ENCODE measurements at places on chromosomes 16 and 17. TPM values are rescaled to one million over a fixed set of nuclear protein-coding genes. Genes with fewer than 3 reads are reported as not detected.
A peak's percentile ranks its signal among the peaks of the same experiment; 100 is the strongest.

DNA sequence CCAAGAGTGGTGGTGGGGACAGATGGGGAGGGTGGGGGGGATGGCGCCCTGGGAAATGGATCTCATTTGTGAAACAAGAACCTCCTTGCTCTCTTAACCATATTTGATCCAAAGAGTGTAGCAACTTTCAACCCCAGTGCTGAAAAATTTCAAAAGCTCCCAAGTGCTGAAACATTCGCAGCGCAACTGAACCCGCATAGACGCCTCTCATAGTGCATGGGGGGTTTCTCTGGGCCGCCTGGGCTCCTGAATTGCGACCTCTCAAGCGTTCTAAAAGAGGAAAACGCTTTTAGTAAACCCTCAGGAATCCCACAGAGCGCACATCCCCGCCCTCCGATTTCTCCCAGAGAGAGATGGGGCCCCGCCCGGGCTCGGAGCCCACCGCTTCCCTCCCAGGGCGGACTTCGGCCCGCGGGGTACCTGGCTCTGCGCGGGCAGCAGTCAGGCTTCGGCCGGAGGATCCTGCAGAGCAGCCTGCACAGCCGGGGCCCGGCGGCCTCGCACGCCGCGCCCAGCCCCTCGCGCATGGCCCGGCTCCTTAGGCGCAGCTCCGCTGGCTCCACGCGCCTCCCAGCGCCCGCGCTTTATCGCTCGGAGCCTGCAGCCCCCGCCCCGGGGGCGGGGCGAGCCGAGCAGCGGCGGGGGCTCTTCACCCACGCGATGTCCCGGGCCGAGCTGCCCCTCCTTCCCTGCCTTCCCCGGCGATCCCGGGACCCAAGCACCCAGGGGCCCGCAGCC lies 7.0 kb downstream of the NOS2 start:
- peak; percentile 90 for DNase-seq
- peaks cover 7% of the 10 kb centered on the region for H3K27me3 ChIP-seq
- no peak overlapping the region for H3K27ac ChIP-seq
- H3K4me3 ChIP-seq = peak overlapping the region; percentile 37
- no peaks in the 10 kb centered on the region for H3K4me1 ChIP-seq

SLC47A1 gene
- 3.5 TPM for polyA plus RNA-seq

DNA sequence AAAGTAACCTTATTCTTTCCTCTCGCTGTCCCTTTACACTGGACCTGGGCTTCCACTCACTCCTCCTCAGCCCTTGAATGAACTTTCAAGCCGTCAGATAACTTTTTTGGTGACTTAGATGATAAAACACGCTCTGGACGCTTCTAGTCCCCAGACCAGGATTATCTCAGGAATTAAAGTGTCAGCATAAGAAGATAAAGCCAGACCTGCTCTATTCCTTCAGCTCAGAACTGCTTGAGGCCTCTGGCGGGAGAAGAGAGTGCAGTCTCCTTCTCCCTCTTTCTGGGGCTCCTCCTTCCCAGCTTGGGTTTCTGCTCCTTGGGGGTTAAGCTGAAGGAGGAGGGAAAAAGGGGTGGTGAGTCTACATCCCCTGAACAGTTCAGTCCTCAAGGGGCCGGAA lies 6.6 kb downstream of the LPO start:
- no peak overlapping the region for H3K27ac ChIP-seq
- peaks cover 8% of the 10 kb centered on the region for H3K4me1 ChIP-seq
- no peaks in the 10 kb centered on the region for H3K36me3 ChIP-seq
- DNase-seq = no peak
- no peak overlapping the region for H3K4me3 ChIP-seq

GRCh38 chr16:24977678-24978075 lies 37.5 kb downstream of the ARHGAP17 start:
- no peak for DNase-seq
- no peak overlapping the region for H3K4me3 ChIP-seq
- peaks cover 37% of the 10 kb centered on the region for H3K4me1 ChIP-seq
- H3K36me3 ChIP-seq = peaks cover 46% of the 10 kb centered on the region
- H3K27ac ChIP-seq = peak overlapping the region; percentile 78
- no peaks in the 10 kb centered on the region for H3K27me3 ChIP-seq

- H3K4me3 ChIP-seq = no peak overlapping the region
- H3K4me1 ChIP-seq = peaks cover 3% of the 10 kb centered on the region
These were observed 22.5 kb upstream of the MEAK7 start for GRCh38 chr16:84526794-84527531.

FBXW10 gene
- 0.03 TPM for polyA plus RNA-seq

HOXB1 gene
- polyA plus RNA-seq = not detected

- H3K4me1 ChIP-seq = no peaks in the 10 kb centered on the region
- no peaks in the 10 kb centered on the region for H3K27me3 ChIP-seq
- no peak for DNase-seq
- H3K27ac ChIP-seq = no peak overlapping the region
- peaks cover 3% of the 10 kb centered on the region for H3K36me3 ChIP-seq
These were observed 26.9 kb downstream of the IFT140 start for GRCh38 chr16:1584926-1585484.

CAMKK1 gene
- polyA plus RNA-seq = 6.8 TPM

- H3K36me3 ChIP-seq = peaks cover 6% of the 10 kb centered on the region
- no peak overlapping the region for H3K27ac ChIP-seq
- H3K4me3 ChIP-seq = no peak overlapping the region
- no peaks in the 10 kb centered on the region for H3K27me3 ChIP-seq
These were observed 18.5 kb downstream of the CRLF3 start for GRCh38 chr17:30805944-30806456.

DNA sequence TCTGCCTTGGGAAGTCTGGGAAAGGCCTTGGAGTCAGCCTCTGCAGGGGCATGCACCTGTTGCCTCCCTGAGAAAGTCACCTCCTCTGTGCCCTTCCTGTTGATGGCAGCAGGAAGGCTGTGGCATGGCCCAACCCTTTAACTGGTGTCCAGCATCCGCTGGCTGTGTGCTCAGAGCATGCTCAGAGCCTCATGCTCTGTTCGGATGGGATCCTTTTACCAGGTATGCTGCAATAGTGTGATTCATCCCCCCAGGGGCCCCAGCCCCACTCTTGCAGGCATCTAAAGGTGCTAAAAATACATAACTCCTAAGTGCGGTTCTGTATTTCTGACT lies 24.9 kb downstream of the KLHL36 start:
- no peak for DNase-seq
- H3K4me1 ChIP-seq = no peaks in the 10 kb centered on the region
- H3K4me3 ChIP-seq = no peak overlapping the region
- no peaks in the 10 kb centered on the region for H3K27me3 ChIP-seq
- no peaks in the 10 kb centered on the region for H3K36me3 ChIP-seq

DNA sequence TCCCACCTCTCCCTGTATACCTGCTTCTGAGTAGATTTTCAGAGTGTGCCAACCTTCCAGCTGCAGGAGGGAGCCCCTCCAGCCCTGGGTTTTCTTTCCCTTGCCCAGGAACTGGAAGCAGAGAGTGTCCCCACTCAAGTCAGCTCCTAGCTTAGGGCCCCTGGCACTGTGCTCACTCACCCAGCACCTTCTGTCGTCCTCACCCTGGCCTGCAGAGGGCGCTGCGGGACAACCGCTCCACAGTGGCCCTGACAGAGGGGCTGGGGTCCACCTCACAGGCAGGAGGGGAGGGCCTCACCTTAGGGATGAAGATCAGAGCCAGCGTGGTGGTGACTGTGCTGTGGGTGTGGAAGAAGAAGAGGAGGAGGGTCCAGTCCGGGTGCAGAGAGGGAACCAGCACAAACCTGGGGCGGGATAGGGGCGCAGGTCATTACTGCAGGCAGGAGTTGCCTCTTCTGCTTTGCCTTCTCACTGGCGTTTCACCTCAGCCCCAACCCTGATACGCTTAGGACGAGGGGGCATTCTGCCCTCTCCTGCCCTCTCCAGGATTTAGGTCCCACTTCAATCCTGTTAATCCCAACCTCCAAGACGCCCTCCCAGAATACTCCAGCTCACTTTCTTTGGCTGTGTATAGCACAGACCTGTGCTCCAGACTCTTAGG lies 10.0 kb downstream of the GPR179 start:
- H3K4me3 ChIP-seq = no peak overlapping the region
- peak; percentile 78 for DNase-seq
- no peaks in the 10 kb centered on the region for H3K27me3 ChIP-seq
- no peaks in the 10 kb centered on the region for H3K36me3 ChIP-seq

- no peaks in the 10 kb centered on the region for H3K27me3 ChIP-seq
- peak; percentile 84 for DNase-seq
- H3K4me1 ChIP-seq = peaks cover 34% of the 10 kb centered on the region
- H3K27ac ChIP-seq = peak overlapping the region; percentile 95
- peaks cover 8% of the 10 kb centered on the region for H3K36me3 ChIP-seq
These were observed 9.7 kb downstream of the KDM6B start for GRCh38 chr17:7843536-7844291.

NPIPA3 gene
- 0.26 TPM for polyA plus RNA-seq

DNA sequence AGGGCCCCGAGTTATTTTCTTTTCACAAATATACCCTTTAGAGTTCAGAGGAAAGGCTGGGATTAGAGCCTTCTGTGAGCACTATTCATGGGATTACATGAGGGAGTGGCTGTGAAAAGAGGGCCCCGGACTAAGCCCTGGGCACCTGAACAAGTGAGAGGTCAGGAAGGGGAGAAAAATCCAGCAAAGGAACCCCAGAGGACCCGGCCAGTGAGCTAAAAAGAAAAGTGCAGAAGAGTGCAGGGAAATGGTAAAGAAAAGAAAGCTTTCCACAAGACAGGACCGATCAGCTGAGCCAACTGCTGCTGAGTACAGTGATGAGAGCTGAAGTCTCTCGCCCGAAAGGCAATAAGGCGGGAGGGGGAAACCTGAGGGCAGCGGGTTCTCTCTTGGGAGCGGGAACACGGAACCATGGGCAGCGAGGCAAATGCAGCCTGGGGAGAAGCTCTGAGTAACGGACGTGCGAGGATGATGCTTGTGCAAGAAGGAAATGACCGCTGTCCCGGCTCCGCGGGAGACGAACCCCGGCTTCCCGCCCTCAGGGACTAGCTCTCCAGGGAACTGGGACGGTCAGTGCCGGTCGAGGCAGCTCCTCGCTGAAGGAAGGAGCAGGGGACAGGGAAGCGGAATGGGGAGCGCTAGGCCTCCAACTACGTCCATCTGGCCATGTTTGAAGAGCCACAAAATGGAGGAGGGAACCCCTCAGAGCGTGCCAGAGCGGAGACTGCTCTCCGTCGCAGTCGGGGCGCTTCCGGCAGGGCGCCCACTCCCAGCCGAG lies 665 bp upstream of the ALDH3A2 start:
- H3K27ac ChIP-seq = peak overlapping the region; percentile 87
- H3K36me3 ChIP-seq = no peaks in the 10 kb centered on the region
- DNase-seq = no peak
- no peaks in the 10 kb centered on the region for H3K27me3 ChIP-seq
- H3K4me1 ChIP-seq = peaks cover 14% of the 10 kb centered on the region

DNA sequence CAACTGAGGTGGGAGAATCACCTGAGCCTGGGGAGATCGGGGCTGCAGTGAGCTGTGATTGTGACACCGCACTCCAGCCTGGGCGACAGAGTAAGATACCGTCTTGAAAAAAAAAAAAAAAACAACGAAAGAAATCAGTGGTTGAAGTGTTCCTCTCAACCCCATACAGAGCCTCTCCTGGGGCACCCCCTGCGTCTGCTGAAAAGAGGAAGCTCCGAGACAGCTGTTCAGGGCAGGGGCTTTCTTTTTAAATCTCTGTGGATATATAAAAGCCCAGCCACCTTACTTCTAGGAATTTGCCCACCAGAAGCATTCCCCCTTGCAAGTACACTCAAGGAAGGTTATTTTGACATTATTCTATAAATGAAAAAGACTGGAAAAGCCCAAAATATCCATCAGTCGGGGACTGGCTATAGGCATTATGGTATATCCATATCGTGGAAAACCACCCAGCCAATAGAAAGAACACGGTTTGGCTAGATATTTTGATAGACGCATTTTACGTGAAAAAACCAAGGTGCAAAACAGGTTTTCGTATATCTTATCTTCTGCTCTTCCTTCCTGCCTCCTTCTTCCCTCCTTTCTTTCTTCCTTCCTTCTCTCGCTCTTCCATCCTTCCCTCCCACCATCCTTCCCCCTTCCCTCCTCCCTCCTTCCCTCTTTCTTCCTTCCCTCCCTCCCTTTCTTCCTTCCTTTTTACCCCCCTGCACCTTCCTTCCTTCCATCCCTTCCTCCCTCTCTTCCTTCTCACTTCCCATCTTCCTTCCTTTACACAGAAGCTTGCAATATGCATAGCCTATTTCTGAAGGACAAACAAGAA lies 9.2 kb upstream of the CCL22 start:
- no peaks in the 10 kb centered on the region for H3K4me1 ChIP-seq
- H3K27ac ChIP-seq = no peak overlapping the region
- H3K36me3 ChIP-seq = no peaks in the 10 kb centered on the region
- peaks cover 7% of the 10 kb centered on the region for H3K27me3 ChIP-seq

DNA sequence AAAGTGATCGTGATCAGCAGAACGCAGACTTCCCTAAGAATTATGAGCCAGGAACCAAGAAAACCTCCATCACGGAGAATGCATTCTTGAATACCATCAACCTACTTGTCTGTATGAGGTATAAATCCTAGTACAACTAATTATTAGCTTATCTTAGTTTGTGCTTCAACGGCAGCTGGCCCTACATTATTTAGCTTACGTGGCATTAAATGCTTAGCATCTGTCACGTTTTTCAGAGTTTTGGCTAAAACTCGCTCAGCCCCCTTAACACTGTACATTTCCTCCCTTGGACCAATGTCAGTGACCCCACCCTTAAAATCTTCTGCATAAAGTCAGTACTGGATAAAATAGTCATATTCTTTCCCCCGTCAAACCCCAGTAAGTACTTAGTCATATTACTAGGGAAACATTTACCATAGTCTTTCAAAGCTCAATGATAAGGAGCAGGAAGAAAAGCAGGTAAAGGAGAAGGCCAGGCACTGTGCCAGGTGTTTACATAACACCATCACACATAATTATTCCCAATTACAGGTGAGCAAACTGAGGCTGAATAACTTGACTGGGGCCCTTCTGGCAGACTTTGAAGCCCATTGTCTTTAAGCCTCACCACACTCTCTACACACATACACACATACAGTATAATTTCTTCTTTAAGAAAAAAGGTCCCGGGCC lies 16.6 kb upstream of the TXNDC11 start:
- H3K4me1 ChIP-seq = no peaks in the 10 kb centered on the region
- DNase-seq = no peak
- H3K36me3 ChIP-seq = peaks cover 72% of the 10 kb centered on the region
- H3K27me3 ChIP-seq = no peaks in the 10 kb centered on the region

KRTAP17-1 gene
- not detected for polyA plus RNA-seq

MCRIP1 gene
- polyA plus RNA-seq = 120 TPM

DNA sequence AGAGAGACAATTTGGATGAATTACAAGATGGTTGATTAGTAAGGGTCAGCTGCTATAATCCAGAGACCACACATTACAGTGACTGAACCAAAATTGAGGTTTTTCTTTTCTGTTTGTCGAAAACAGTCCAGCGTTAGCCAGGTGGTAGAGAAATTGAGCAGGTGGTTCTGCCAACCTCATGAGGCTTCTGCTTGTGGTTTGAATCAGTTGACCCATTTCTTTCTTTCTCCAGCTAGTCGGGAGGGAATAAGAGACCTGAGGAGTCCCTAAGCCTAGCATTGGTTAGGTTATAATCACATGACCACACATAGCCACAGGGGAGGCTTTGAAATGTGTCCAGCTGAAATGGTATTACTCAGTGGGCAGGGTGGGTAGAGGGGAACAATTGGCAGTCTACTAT lies 504.6 kb downstream of the HS3ST4 start:
- H3K27ac ChIP-seq = no peak overlapping the region
- no peak overlapping the region for H3K4me3 ChIP-seq
- H3K27me3 ChIP-seq = no peaks in the 10 kb centered on the region
- H3K4me1 ChIP-seq = no peaks in the 10 kb centered on the region
- no peaks in the 10 kb centered on the region for H3K36me3 ChIP-seq

GRCh38 chr17:64354396-64354795 lies 36.3 kb downstream of the PECAM1 start:
- H3K4me3 ChIP-seq = no peak overlapping the region
- H3K4me1 ChIP-seq = peaks cover 24% of the 10 kb centered on the region
- no peak overlapping the region for H3K27ac ChIP-seq
- no peaks in the 10 kb centered on the region for H3K27me3 ChIP-seq
- no peaks in the 10 kb centered on the region for H3K36me3 ChIP-seq

CACNA1G gene
- polyA plus RNA-seq = 0.21 TPM

Data from SK-N-SH (cell line).